ENCODE measurements at places on chromosomes 4 and X.

GRCh38 chr4:5276475-5277075 is 225.3 kb downstream of the STK32B start:
- DNase-seq: no peak

DNA sequence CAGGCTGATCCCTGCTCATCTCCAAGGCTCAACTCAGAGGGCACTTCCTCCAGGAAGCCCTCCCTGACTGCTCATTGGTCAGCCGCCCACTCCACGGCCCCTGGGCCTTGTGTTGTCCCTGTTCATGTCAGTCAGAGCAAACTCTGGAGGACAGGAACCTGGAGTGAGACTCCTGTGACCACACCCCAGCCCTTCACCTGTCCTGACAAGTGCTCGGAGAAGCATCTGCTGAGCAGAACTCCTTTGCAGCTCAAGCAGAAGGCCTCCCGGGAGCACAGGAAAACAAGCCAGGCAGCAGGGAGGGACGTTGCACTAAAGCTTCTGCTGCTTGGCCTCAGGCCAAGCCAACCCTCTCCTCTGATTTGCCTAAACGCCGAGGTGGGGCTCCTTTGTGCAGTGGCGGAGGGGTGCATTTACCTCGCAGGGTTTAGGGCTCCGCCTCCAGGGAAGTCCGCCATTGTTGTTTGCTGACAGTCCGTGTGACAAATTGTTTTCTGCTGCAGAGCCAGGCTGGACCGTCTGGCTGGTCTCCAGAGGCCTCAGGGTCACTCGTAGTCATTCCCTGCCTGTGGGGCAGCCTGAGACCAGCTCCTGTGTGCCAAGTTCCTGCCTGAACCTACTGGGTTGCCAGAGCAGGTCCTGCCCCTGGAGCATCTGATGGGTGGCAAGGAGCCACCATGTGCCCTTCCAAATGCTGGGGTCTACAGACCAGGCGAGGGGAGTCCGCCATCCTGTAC is 61.8 kb downstream of the C4orf50 start:
- no peak for DNase-seq

DNA sequence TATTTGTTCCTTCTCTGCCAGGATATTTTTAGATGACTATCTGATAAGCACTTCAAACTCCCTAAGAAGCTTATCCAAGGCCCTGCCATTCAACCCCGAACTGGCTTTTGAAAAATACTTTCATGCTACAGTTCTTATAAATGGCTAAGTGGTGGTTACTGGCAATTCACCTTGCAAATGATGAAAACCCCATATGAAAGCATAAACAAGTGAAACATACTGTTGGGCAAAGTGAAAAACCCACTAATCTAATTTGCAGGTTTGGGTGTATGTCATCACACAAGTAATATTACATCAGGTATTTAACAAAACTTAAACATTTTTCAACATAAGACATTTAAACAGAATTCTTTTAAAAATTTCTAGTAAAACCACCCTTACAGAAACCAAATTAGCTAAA is 31.1 kb downstream of the TAPT1 start:
- no peak for DNase-seq

DNA sequence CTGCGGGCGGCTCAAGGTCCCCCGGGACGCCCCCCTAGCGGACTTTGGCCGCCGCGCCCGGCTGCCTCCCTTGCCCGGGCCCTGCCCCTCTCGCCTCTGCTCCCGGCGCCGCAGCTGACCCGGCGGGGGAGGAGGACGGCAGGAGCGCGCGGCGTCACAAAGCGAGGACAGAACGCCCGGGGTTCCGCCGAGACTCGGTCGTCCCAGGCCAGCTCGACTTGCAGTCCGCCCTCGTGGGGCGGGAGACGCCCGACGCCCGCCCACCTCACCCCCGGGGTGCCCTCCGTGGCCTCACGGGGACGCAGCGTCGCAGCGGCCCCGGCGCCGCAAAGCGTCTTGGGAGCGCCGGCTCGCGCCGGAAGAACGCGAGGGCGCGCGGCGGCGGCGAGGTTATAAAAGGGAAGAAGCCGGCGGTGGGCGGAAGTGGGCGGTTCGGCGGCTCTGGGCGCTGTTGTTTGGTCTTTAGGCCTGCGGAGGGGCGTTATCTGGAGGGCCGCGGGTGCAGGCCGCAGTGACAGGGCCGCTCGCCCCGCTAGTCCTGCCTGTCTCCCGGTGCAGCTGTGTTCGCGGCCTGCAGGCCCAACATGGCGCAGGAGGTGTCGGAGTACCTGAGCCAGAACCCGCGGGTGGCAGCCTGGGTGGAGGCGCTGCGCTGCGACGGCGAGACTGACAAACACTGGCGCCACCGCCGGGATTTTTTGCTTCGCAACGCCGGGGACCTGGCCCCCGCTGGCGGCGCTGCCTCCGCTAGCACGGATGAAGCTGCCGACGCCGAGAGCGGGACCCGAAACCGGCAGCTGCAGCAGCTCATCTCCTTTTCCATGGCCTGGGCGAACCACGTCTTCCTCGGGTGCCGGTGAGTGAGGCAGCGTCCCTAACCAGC is at the start of gene CDKN2AIP:
Gene CDKN2AIP (plus strand): TSS at position 423 of the 883 bp plus-strand sequence. CDS start 162 bp downstream, at position 585.
- DNase-seq: peak; percentile 90

- DNase-seq: no peak
Measured at GRCh38 chrX:48540480-48540879, 966 bp downstream of the TBC1D25 start.

DNA sequence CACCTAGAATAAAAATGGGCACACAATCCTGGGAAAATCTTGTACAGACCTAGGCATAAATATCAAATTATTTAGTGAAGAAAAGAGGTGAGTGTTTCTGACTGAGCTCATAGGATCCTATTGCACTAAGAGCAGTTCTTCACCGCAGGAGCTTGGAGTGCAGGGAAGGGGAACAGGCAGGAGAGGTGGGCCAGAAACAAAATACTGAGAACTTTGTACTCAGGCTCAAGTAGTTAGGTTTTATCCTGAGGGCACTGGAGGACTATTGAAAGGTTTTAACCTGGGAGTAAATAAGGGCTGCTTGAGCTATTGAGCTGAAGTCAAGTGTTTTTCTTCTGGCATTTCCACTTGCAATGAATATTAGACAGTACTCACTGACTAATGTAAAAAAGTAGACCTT is 12.2 kb downstream of the EPHA5 start:
- DNase-seq: no peak

GRCh38 chrX:11050013-11050412 is 61.1 kb upstream of the HCCS start:
- no peak for DNase-seq

GRCh38 chrX:131734621-131735020 is 190.7 kb downstream of the OR13H1 start:
- DNase-seq: no peak

DNA sequence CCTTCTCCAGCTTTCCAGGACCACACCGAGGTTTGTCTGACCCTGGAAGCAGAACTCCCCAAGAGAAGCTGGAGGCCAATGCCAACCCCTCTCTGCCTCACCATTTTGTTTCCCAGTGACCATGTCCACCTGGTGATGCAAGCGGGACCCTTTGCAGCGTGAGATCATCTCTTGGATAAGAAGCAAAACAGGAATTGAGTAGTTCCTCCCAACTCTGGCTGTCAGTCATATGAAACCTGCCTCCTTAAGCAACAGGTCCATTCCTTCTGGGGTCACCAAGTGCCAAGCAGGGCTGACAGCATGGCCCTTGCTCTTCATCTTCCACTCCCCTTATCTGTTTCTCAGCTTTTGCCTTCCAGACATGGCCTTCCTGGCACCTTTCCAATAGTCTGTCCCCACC is 41.3 kb upstream of the MTM1 start:
- no peak for DNase-seq

DNA sequence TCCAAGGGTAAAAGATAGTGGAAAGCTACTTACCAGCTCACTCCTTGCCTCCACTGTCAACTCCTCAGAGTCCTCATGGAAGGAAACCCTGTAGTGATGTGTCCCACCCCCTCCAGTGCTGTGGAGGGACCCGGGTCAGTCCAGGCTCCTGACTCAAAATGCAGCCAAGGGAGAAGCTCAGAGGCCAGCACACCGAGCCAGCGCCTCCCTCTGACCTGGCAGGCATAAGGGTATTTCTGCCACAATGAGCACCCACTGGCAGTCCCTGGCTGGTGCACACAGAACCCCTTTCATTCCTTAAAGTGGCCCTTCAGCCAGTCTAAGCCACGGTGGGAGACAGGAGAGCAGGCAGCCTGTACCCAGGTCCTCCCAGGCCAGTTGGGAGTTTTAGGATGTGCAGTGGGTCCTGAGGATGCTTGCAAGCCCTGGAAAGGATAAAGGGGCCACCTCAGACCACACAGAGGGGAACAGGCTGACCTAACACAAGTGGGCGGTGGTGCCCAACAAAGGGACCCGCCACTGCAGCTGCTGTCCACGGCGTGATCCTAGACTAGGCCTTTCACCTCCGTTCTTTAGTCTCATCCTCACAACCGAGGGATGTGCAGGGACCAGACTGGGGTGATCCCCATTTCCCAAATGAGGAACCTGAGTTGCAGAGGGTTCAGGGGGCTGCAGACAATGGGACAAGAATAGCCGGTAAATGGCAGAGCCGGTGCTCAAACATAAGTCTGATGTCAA is 5.7 kb downstream of the JAKMIP1 start:
- DNase-seq: no peak

DNA sequence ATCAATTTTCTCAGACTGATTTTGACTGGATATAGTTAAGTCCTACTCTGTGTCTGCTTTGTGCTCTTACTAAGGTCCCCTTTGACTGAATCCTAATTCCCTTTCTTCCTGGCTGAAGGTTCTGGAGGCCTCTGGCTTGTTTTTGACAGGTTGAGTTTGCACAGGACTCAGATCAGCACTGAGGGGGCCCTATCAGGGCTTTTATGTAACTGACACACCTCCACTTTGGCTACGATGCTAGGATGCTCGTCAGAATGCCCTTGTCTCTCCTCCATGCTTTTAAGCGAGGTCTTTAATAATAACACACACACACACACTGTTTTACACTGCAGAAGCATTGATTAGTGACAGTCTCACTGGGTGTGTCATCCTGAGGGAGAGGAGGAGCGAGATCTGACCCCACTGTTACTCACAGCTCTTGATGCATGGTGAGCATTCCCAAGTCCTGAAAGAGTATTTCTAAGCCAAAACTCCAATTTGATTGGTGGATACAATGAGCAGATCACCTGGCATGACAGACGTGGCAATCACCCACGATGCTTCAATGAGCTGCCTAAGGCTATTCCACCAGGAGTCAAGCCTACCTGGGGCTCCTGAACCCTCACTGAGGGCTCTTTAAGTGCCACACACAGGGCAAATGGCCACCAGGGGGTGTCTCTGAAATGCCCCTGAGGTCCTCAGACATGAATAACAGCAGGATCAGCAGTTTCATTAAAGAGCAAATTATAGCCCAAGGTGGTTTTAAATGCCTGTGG is 130.4 kb upstream of the CPEB2 start:
- DNase-seq: peak; percentile 5
